Adipocyte (in vitro differentiated cells): ENCODE measurements at places on chromosomes 5 and 9.

DNA sequence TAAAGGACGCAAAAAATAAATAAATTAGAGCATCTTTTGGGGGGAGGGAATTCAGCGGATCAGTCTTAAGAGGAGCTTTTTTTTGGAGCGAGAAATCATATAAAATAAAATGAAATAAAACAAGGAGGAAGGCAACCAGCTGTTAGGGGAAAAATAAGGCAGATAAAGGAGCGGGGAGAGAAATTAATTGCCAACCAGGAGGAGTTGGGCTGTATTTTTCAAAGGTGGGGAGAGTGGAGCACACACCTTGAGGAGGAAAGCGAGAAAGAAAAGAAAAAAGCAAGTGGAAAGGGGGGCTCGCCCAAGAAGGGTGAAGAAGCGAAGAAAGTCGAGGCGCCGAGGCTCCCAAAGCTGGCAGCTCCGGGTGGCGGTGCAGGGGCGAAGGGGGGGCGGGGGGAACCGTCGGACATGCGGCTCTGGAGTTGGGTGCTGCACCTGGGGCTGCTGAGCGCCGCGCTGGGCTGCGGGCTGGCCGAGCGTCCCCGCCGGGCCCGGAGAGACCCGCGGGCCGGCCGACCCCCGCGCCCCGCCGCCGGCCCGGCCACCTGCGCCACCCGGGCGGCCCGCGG, at the start of gene PAPPA:
Gene PAPPA, plus strand, starts transcription at position 27 of the 569 bp plus-strand sequence. Its CDS starts 382 bp downstream, at position 409.
- peak; percentile 64 for DNase-seq

GRCh38 chr5:41797662-41798061, 72.6 kb downstream of the OXCT1 start:
- DNase-seq, result no peak

DNA sequence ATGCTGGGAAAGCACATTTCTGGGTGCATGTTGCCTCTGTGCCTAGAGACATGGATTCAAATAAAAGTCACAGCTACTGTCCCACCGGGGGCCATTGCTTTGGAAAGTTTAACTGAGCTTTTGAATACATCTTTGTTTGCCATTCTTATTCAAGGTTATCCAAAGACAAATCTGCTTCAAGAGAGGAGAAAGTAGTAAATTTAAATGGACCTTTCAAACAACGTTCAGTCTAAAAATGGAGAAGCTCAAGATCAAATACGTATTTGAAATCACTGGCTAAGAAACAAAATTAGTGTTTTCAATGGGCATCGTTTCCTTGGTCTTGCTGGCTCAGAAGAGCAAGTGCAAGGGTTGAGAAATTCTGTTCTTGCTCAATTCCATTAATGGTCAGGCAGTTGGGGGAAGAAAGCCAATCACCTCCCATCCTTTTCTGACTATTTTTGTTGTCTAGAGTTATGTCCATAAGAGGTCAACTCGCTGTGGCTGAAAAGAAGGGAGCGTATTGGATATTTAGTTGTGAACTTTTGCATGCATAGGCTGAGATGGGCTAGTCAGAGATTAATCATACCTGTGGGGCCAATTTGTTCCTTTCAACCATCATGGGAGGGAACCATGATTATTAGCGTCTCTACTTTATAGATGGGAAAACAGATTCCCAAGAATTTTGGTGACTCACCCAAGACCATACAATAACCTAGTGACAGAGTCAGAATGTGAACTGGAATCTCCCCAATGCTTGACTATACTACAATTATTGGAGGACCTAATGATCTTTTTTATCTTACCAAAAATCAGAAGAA, 276.2 kb upstream of the TNC start:
- no peak for DNase-seq

DNA sequence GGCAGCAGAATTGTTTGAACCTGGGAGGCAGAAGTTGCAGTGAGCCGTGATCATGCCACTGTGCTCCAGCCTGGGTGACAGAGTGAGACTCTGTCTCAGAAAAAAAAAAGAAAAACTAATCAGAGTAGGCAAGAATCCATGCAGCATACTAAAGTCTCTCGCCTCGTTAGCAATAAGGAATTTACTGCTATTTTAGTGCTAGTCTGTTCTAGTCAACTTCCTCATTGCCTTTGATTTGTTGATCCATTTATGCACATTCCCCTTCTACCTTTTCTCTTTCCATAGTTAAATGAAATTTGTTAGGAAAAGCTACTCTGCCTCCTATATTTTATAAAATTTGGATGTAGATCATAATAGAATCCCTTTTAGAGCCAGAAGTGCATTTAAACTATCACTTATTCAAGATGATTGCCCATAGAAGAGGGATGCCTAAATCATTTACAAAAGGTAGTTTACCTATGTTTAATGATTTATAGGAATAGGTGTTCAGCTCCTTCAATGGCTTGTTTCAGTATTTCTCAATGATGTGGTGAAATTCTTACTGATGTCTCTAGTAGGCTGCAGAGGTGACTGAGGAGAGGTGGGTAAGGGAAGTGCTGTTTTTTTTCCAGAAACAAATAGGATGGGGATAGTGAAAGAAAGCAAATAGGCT, 1.9 kb downstream of the LRRC19 start:
- no peak for DNase-seq

GRCh38 chr9:4366591-4367330, 66.9 kb upstream of the GLIS3 start:
- DNase-seq, result peak; percentile 62

GRCh38 chr9:128396970-128397613, 23.6 kb upstream of the CERCAM start:
- DNase-seq, result peak; percentile 34

DNA sequence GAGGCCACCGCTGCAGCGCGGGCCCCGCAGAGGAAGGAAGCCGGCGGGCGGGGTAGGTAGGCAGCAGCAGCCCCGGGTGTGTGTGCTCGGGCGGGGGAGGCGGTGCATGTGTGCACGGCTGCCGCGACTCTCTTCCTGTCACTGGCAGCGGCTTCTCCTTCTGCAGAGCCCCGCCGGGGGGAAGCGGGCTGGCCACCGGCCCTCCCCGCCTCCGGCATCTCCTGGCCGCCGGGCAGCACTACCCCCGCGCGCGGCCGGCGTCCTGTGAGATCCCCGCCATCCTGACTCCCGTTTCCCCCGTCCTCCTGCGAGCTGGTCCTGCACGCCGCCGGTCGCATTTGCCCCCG, 315 bp downstream of the PIK3R1 start:
- no peak for DNase-seq

GRCh38 chr5:119945691-119946090, 316.3 kb downstream of the FAM170A start:
- DNase-seq, result no peak

GRCh38 chr5:50717651-50718050, 51.2 kb downstream of the PARP8 start:
- DNase-seq, result no peak

DNA sequence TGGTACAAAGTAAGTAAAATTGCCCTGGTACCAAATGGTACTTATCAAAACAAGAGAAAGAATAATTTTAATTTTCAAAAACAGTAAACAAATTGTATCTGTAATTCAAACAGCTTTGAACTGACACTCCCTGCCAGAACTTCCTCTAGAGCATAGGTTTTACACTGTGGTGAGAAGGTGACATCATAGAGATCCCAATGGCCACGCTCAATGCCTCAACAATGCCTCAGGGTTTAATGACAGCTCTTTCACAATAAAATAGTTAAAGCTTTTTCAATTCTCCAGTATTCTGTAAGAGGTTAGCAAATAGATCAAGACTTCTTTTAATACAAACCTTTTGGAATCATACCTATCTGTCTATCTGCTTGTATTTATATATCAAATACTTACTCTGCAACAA, 437.1 kb downstream of the PRR16 start:
- DNase-seq, result peak; percentile 2

GRCh38 chr9:89647366-89648128, 42.7 kb downstream of the GADD45G start:
- no peak for DNase-seq
